NCI-H1694 (cell line): ENCODE measurements at places on chromosomes 4 and X.
A peak's percentile ranks its signal among the peaks of the same experiment; 100 is the strongest.

DNA sequence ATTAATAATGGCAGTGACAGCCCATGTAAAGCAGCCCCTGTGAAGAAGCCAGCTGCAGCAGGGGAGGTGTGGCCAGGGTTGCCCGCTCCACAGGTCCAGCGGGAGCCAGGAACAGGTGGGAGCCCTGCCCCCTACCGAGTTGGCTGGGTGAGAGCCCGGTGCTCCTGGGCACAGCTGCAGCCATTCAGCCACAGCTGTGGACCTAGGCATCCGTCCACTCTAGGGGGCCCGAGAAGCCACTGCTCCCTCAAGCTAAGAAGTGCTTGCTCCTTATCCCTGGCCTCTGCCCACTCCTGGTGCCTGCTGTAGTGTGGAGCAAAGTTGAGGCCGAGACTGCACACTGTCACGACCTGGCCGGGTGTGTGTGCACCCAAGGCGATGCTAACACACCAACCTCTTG lies 1469.0 kb downstream of the PCDH7 start:
- DNase-seq, result no peak

DNA sequence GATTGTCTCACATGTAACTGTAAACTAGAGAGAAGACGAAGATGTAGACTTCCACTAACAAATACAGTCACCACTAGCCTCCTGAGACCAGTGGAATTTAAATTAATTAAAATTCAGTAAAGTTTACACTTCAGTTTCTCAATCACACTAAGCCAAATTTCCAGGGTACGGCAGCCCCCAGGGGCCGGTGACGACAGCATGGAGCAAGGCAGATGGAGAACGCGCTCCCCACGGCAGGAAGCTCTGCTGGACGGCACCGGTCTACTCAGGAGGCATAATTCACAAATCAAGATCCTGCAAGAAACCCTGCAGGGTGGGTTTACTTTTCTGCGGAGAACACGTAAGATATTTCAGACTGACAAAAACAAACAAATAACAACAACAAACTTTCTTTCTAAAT lies 80.7 kb downstream of the FAT1 start:
- no peak for DNase-seq

DNA sequence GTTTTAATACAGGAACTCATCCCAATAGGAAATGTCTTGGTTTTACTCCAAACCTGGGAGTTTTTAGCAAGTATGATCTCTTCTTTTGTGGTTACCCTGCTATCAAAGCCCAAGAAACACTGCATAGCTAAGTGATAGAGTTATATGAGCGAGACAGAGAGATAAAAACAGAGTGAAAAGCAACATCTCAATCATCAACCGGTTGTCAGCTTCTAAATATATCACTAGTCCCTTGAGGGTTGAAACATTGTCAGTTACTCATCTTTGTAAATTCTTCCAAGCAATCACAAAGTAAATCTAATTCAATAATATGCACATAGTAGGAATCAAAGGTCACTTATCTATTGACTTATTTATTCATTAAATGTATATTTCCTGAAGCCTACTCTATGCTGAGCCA lies 483.9 kb downstream of the IDS start:
- DNase-seq, result no peak

- DNase-seq, result no peak
These were observed 433 bp upstream of the COQ2 start for GRCh38 chr4:83285055-83285407.

DNA sequence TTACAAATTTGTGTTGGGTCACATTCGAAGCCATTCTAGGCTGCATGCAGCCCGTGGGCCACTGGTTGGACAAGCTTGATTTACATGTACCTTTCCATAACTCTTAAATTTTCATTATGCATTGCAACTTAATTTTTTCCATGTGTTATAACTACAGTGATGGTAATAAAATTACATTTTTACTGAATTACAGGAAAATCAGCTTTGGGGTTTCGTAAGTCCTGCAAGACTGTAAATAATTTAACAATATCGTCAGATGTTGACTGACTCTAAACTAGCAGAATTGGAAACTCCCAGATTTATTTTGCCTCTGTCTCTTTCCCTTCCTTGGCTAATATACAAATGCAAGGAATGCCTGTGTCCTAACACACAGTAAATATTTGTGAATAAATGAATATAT lies 88.0 kb upstream of the RAPGEF2 start:
- no peak for DNase-seq

DNA sequence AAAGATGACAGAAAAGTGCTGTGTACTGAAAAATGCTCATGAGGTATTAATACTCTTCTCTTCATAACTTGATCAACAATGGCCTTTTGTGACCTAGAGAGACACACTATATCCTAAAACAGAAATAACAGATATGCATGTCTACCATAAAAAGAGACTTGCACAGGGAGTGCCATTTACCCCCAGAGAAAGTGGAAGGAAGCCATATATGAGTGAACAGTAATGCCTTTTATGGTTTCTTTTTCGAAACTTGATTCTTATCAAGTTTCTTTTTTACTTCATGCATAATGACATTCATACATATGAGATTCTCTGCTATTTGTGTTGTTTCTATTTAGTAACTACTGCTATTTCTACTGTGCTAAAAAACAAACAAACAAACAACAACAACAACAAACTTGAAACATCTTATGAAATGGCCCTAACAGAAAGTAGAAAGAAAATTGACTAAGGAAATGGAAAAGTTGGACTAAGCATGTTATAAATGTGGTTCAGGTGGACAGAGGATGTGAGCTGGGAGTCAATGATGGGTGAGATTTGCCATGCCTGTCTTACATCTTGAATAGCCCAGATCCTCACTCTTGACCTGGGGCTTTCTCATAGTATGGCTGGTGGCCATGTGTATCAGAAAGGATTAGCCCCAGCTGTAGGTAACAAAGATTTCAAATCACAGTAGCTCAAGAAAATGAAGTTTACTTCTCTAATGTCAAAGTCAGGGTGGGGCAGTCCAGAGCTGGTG lies 43.8 kb downstream of the GEMIN8 start:
- no peak for DNase-seq

DNA sequence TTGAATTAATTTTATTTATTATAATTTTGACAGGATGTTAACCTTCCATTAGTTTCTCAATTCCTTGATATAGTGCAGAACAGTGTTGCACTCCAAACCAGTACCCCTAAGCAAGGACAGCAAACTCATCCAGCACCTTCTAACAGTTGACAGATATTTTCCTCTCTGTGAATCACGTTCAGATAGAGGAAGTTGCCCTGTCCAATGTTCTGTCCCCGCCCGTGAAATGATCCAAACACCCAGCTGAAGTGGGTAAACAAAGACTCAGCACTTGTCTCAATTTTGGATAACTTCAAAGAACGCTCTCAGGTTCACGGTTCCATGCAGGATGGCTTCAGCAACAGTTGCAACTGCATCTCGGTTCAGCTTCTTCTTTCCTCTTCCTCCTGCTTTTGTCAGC lies 1240.0 kb upstream of the ADGRL3 start:
- DNase-seq, result no peak

GRCh38 chr4:140666889-140667614 lies 89.1 kb downstream of the TBC1D9 start:
- no peak for DNase-seq

- DNase-seq, result no peak
These were observed 213.3 kb downstream of the GABRG1 start for GRCh38 chr4:45910511-45910910.

- DNase-seq, result no peak
These were observed 584.2 kb upstream of the PCDH10 start for GRCh38 chr4:132564920-132565319.

DNA sequence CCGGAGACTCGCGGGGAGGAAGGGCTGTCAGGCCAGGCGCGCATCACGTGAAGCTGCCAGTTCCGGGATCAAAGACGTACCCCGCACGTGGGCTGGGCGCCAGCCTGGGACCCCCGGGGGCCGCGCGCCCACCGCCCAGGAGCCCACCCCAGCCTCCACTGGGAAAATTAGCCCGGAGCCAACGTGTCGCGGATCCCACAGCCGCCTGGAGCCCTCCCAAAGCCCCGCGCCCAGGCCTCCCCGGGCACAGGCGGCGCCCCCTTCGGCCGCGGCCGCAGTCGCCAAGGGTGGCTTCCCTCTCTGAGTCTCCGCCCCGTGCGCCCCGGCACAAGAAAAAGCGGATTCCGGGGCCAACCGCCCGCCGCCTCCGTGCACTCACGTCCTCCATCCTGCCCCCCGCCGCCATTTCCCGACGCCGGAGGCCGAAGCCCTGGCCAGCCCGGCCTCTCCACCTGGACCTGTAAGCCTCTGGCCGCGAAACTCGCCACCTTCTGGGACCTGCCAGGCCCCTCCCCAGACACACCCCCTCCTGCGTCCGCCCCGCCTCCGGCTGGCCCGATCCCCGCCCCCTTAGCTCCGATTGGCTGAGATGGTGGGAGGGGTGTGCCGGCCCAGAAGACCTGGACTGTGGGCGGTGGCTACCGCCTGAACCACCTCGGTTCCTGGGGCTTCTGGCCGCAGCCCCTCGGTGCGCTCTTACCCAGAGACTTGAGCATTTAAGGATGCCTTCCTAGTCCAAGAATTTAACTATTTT lies at the start of gene TMEM192:
Gene TMEM192, minus strand, starts transcription at position 493 of the 754 bp plus-strand sequence. Its CDS starts 87 bp downstream, at position 406.
- DNase-seq, result peak; percentile 82

- no peak for DNase-seq
These were observed 7.7 kb downstream of the GPR173 start for GRCh38 chrX:53056292-53056691.
